Lung microvascular endothelial cell (primary cell): ENCODE measurements at places on chromosomes 3 and 15.

DNA sequence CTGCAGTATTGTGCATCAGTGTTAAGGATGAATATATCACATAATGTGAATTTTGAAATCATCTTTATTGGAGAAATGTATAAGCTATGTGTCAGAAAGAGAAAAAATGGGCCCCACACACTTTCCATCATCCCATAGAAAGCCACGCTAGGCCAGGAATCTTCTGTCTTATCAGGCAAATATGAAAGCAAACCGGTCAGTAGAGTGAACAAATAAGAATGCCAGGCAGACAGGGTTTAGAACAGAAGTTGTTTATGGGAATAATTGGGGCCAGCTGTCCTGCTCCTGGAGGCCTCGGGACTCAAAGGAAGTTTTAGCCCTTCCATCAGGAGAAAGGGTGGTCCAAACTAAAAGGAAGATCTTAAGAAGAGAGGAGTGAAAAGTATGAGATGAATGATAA is 39.5 kb downstream of the ZNF280D start:
- DNase-seq, result no peak

DNA sequence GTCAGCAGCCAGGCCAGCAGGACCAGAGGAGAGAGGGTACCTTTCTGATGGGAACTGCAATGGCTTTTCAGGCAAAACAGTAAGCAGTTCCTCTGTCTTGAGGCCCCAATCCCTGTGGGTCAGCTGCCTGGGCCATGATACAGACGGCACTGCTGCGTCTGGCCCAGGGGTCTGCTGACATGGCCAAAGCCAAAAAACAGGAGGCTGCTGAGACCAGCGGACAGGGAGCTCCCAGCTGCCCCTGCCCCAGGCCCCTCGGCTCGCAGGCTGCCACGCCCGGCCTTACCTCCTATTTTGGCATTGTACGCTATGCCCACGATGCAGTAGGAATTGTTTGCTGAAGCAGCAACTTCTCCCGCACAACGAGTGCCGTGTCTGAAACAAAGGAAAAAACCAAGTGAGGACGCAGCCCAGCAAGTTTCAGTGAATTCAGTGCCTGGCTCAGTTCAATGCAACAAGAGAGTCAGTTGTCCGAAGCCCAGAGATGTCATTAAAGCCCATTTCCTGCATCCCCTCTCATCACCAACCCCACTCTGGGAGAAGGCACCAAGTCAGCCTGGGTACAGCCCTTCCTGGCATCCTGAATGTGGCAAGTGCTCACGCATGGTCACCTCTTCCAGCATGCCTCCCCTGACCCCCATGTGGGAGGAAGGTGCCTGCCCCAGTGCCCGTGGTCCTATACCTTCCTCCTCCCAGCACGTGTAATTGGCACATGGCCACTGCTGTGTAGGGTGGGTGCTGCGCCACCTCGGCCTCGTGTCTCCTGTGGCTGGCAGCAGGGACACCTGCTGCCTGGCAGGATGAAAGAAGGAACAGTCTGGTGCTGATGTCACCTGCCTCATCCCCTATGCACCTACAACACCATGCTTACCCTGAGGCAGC is 61.7 kb downstream of the PCSK6 start:
- no peak for DNase-seq

- DNase-seq, result no peak
These were observed 145.2 kb downstream of the FILIP1L start for GRCh38 chr3:99969136-99969535.

DNA sequence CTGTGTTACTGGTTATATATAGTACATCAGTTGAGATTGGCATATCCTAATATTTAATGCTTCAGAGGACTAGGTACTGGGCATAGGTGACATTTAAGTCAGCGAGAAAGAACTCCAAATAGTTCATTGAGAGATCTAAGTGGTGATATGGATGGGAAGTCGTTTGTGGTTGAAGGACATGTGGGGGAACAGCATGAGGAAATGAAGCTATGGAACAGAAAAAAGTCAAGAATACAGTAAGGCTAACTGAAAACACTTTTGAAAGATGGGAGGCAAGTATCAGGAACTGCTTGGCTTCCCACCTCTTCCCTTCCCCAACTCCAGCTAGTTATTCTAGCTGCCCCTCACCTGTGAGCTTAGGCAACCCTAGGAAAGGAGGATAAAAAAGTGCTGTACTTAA is 3.7 kb upstream of the MYO5A start:
- DNase-seq, result no peak

GRCh38 chr3:56795097-56795828 is 6.5 kb downstream of the ARHGEF3 start:
- DNase-seq, result no peak

GRCh38 chr3:123071581-123071980 is 4.8 kb downstream of the PDIA5 start:
- DNase-seq, result no peak

DNA sequence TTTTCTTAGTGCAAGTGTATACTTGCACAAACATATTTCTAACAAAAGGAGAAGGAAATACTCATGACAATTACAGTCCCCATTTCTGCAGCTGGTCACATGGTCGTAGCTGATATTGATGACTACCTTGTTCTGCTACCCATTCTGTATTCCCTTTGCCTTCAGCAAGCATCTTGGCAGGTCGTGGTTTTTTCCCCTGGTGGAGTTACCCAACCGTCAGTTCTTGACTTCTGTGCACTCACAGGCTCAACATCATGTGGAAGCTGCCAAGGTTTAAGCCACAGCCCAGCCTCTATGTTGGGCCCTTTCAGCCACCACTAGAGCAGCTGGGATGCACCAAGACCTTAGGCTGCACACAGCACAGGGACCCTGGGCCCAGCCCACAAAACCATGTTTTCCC is 56.1 kb downstream of the VGLL3 start:
- DNase-seq, result no peak

- no peak for DNase-seq
These were observed 484.6 kb upstream of the TBL1XR1 start for GRCh38 chr3:177681852-177682251.
